DMS 273 treated with DMSO at 0.1 percent for 48 hours (cell line): ENCODE measurements at places on chromosomes 4 and X.

GRCh38 chr4:1628892-1629698, 55.0 kb downstream of the FAM53A start:
- DNase-seq = no peak

- no peak for DNase-seq
These were observed 2.2 kb downstream of the MAPK10 start for GRCh38 chr4:86357608-86358007.

GRCh38 chr4:180333162-180333561, 1910.0 kb upstream of the TENM3 start:
- DNase-seq = no peak

DNA sequence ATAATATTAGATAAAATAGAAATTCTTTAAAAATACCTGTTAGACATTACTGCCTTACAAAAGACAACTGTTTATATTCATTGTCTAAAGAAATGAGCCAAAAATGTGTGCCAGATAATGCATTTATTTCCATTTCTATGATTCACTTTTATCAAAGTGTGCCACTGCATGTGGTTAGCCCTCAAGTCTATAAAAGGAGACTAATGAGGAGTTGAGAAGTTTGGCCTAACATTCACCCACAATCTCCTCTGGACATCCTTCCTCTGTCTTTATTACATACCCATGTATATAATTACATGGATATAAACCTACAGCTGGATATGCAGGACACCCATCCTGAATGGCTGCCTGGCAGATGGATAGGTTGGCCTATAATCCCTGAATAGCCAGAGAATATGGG, 42.6 kb upstream of the PDE5A start:
- DNase-seq = no peak

DNA sequence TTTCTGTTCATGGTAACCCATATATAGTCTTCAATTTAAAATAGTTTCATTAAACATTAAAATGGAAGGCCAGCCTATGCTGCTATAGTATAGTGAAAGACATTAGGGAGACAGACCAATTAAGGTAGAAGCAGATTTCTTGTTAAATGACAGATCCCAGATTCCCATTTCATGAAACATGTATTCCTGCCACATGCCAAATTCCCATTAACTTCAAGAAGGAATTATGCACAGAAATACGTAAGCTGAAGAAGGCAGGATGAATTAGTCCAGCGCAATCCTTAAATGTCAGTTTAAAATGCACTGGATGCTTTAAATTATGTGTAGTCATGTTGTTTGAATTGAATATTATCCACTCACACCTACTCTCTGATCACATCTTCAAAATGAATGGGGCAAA, 424.9 kb downstream of the SH2D1A start:
- no peak for DNase-seq

GRCh38 chr4:159747983-159748382, 645.1 kb downstream of the RAPGEF2 start:
- no peak for DNase-seq

DNA sequence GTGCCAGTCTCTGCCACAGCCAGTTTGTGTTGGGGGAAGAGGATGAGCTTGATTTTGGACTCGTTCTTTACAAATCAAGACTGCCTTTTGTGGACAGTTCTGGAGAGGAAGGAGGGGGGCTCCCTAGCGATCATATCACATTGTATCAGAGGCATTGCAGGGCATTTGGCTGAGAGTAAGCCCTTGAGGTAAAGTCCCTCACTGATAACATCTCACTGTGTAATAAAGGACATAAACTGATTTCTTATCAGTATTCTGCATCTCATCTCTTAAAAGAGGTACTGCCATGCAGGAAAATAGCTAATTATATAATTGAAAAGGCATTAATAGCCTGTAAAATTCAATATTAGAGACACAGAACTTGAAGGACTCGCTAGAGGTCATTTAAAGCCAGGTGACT, 6.1 kb upstream of the IGFBP7 start:
- no peak for DNase-seq

DNA sequence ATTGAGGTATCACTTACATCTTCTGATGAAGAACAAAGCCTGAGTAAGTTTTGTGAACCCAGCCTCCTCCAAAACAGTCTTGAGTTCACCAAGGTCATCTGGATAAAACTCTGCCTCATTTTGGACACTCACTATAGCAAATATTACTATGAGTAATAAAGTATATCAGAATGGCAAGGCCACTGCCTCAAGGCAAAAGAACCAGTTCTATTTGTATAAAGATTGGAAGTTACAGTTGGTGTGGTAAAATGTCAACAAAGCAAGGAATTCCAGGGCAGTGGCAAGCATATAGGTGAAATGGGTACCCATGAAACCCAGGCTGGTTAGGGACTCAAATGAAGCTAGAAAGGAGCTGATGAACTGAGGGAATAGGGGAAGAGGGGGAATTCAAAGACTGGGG, 2.4 kb upstream of the ARHGEF6 start:
- no peak for DNase-seq

GRCh38 chr4:25694466-25694865, 38.8 kb downstream of the SLC34A2 start:
- DNase-seq = no peak

GRCh38 chrX:21632027-21632426, 26.1 kb downstream of the KLHL34 start:
- no peak for DNase-seq

DNA sequence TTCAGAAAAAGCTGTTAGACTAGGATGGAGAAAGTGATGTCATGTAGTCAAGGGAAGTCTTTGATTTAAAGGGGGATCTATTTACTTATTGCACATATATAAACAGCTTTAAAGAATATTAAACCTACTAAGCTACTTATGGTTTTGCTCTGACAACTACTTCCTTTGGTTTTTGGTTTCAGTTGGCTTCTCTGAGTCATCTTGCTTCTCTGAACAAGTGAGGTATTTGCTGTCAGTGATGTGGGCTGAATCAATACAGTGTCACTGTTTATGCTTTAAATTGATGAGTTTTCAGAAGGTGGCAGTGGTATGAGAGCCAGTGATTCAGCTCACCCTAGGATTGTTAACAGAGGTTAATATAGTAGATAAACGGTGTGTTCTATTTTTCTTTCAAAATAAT, 75.1 kb downstream of the CEP44 start:
- DNase-seq = no peak

DNA sequence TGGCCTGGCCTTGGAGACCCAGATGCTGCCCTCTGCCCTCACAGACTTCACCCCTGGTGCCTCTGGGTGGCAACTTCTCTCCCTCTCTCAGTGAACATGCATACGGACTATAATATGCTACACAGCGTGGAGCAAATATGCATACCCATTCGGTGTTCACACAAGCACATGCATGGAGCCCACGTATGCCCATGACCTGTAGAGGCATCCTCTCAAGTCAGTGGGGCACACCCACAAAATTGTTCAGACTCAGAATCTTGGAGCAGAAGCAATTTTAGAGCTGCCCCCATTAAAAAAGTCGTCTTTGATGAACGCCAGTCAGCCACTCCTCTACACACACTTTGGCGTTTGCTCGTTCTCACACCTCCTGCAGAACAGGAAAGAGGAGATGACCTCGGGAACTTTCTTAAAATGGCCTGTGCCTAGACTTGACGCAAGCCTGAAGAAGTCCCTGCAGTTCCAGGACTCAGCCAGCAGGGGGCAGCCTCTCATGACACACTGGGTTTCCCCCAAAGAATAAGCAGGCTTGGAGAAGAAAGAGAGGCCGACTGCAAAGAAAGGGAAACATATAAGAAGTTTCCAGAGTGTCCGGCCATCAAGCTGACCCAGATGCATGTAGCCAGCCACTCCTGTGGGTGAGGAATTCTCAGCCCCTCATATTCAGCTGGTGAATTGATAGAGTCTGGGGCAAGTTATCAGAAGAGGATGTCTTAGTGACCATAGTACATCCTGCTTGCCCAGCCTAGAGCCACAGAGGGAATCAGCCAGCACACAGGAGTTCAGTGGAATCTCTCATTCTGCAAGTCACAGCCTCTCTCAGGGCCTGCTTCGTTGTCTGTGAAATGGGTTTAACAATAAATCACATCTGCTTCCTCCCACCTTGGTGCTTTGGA, 17.3 kb downstream of the APLN start:
- DNase-seq = peak; percentile 28

GRCh38 chr4:6420972-6421371, 51.4 kb downstream of the PPP2R2C start:
- DNase-seq = no peak

DNA sequence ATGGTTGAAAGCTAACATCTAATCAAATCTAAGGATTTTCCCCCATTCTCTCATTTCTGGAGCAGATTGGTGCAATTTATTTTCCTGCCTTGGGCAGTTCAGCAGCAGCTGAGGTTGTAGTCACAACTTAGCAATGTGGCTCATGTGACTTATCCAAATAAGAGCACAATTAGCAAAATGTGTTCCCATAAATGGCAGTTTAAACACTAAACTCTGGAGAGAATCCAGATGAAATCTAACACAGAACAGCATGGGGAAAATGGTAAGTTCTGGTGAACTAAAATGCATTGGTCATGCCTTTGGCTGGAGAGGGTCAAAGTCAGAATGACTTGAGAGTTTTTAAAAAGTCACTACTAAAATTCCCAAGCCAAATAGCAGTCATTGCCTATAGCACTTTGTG, 422.6 kb upstream of the DIPK2B start:
- no peak for DNase-seq

DNA sequence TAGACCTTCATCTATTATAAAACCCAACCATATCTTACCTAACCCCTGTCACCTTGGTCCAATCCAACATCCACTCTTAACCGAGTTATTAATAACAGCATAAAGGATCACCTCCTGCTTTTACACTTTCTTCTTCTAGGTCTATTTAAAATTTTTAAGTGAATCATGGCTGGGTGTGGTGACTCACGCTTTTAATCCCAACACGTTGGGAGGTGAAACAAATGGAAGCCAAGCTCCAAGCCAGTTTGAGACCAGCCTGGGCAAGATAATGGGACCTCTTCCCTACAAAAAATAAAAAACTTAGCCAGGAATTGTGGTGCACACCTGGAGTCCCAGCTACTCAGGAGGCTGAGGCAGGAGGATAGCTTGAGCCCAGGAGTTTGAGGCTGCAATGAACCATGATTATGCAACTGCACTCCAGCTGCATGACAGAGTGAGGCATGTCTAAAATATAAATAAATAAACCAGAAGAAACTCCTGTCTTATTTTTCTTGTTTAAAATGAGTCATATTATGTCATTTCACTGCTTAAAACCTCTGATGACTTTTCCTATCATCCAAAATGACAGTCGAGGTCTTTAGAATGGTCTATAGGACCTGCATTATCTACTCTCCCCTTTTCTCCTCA, 188.4 kb downstream of the GASK1B start:
- no peak for DNase-seq

GRCh38 chr4:129682586-129682985, 586.6 kb downstream of the C4orf33 start:
- no peak for DNase-seq

GRCh38 chrX:19595043-19595677, 79.9 kb upstream of the MAP3K15 start:
- DNase-seq = no peak

DNA sequence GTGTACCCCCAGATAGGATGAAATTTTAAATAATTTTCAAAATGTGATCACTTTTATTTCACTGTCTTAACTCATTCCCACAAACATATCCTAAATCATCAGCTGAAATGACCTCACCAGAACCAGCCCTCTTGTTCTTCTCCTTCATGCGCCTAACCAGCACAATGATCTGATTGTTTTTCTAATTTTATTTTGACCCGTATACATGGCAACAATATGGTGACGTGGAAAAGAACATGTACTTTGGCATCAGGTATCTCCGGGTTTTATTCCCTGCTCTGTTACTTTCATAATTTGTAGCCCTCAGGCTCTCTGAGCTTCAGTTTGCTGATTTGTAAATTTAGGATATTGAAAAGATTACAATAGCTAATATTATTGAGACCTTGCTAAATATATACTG, 562.4 kb upstream of the ZFP42 start:
- no peak for DNase-seq

DNA sequence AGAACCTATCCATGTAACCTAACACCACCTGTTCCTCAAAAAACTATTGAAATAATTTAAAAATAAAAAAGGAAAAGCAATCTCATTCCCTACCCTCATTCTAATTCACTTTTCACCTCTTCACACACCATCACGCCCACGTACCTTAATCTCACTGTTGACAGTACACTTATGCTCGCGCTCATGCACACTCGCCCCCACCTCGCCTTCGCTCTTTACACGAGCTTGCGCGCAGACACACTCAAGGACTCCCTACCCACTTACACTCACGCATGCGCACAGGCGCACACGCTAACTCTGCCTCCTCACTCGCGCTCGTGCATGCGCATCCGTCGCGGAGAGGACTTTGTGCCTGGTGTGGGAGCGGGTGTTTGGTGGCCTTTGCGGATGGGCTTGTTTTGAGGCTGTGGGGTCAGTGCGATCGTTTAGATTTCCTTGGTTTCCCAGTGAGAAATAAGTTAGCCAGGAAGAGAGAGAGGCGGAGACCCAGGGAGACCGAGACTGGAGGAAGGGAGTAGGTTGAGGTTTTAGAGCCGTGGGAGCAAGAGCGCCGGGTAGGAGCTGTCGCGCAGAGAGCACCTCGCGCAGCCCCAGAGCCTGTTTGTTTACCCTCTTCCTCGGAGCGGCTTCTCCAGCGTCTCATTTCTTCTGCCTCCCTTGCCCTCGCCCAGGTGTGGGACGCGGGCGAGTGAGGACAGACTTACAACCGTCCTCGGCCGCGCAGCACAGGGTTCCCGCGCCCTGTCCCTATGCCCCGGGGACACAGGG, 8.1 kb upstream of the GSX2 start:
- DNase-seq = no peak

GRCh38 chr4:79833857-79834256, 239.2 kb downstream of the ANTXR2 start:
- DNase-seq = no peak

- no peak for DNase-seq
These were observed 23.4 kb downstream of the L1CAM start for GRCh38 chrX:153862369-153863250.

DNA sequence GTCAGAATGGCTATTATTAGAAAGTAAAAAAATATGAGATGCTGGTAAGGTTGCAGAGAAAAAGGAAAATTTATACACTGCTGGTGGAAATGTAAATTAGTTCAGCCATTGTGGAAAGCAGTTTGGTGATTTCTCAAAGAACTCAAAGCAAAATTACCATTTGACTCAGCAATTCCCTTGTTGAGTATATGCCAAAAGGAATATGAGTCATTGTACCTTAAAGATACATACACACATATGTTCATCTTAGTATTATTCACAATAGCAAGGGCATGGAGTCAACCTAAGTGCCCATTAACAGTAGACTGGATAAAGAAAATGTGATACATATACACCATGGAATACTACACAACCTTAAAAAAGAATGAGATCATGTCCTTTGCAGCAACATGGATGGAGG, 148.2 kb downstream of the COMMD8 start:
- DNase-seq = no peak

DNA sequence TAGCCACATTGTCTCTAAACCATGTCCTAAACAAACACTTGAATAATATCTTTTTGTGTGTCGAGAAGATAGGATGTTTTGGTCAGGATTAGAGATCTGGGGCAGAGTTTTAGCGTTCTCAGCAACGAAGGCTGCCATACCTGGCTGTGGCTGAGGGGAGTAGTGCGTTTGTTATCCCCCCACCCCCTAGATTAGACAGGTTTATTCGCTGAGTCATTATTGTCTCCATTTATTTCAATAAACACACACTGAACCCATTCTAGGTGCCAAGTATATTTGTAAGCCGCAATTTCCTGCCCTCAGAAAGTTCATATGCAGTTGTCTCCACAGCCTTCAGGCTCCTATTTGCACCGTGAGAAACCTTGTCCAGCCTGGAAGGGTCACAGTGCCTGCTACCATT, 1684.8 kb upstream of the TENM3 start:
- DNase-seq = no peak
